ENCODE measurements at places on chromosomes 2 and 18.
A peak's percentile ranks its signal among the peaks of the same experiment; 100 is the strongest.

DNA sequence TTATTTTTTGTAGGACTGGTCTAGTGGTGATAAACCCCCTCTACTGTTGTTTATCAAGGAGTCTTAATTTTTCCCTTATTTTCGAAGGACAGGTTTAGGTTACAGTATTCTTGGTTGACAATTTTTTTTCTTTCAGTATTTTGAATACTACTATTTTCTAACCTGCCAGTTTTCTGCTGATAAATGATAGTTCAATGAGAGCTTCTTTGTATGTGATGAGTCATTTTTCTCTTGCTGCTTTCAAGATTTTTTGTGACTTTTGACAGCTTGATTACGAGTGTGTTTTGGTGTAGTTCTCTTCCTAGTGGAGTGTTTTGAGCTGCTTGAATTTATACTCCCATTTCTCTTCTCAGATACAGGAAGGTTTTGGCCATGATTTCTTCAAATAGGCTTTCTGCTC is 77.5 kb downstream of the ACSL3 start:
- no peak for DNase-seq

DNA sequence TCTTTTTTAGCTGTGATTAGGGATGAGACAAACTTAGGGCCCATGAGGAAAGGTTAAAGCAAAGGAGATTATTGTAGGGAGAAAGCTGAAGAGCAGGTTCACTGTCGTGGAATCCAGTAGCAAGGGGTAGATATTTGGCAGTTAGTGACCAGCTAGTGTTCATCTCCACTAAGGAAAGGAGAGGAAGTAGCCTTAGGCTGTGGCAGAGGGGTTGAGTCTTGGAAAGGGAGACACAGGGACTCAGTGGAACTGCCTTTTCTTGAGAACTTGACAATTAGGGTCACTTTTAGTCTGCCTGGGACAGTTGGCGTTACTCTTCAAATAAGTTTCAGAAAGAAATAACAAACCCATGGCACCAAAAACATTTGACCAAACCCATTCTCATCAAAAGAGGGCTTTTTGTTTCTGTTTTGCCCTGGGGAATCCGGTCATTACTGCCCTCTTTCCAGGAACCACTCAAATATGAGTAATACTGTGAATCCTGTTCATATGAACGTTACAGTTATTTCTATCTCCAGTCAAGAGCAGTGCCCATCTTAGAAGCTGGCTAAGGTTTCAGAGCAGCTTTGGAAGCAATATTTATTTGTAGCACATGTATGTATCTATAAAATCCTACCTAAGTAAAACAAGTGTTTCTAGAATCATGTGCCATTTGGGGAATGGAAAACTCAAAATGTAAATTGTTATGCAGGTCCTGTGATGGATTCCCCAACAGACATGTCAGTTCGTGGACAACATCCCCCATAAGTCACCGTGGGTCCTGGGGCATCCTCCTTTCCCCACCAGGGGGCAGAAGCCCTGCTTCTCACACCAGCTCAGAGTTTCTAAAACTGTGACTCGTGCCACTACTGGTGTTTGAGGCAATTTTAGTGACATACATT is 77.3 kb upstream of the PHLPP1 start:
- peak; percentile 72 for DNase-seq

DNA sequence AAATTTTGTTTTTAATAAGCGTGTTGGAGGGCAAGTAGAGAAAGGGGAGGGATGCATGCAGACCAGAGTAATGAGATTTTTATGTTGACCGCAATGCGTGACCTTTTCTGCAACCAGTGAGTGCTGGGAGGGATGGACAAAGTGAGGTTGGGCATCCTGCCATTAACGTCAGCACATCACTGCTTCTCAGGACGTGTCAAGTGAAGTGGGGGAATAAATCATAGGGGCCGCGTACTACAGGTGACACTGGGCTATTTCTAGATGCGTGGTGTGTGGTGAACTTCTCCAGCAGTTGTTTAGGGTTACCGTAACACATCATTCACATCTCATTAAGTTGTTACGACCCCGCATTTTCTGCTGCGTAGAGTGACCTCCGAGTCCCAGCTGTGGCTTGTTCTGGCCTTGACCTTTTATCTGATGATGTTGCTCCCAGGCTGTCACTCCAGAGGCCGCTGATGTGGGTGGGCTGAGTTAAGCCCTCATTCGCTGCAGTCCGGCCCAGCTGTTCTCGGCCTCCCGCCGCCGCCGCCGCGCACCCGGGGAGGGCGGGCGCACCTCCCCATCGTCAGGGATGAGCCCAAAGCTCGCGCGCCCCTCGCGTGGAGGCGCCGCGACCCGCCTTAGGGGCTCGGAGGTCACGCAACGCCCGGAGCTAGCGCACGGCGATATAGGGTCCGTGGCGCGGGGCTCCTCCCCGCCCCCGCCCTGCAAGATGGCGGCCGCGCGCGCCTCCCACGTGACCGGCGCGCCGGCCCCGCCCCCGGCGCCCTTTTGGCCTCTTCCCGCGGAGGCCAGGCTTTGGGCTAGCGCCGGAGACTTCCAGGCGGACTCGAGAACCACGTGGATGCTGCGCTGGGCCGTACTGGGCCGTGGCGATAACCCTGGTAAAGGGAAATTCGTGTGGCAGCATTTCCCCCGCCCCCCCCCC is 3.5 kb downstream of the ZCCHC2 start:
- DNase-seq, result peak; percentile 87

DNA sequence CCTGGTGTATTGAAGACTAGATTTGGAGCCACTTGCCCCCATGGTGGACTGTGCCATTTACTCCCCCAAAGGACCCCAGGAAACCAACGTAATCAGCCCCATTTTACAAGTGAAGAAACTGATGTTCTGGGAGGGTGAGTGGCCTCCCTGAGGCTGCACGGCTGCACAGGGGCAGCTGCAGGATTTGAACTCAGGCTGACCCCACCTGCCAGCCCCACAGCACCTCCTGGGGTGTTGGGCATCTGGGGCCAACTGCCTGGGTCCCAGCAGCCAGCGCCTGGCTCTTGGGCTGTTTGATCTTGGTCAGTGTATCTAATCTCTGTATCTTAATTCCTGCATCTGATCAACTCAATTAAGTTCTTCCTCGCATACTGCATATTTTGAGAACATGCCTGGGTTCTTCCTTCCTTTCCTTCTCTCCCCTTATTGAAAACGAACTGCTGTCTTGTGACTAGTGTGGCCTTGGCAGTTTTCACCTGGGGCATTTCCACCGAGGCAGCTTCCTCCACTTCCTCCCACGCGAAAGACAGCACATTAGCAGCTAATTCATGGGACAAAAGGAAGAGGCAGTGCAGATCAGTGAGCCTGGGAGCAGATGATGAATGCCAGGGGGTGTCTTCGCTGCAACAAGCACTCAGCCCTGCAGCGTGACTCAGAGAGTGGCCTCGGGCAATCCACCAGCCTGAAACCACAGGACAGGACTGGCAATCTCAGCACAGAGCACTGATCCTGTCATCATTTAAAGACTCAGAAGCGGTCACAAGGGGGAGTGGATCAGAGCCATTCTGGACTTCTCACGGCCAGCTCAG is 184.1 kb upstream of the RAB12 start:
- DNase-seq, result no peak

- no peak for DNase-seq
Measured at GRCh38 chr18:38032516-38032915, 466.9 kb upstream of the CELF4 start.

GRCh38 chr2:212931271-212931670 is 220.1 kb downstream of the IKZF2 start:
- DNase-seq, result no peak

DNA sequence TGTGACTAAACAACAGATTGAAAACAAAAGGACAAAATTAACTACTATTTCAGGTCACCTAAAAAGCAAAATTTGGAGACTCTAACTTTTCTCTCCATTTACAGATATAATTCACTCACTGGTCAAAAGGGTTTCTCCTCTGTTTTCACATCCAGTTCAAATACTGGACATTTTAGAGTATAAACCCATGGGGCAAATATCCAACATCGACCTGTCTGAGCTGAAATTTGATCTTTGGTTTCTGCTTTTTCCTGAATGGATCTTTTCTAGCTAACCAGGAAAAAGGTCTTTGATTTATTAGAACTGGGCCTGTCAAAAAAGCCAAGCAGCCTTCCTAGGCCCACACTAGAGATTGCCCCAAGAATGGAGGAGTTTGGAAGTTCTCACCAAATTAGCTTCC is 69.3 kb upstream of the SATB2 start:
- DNase-seq, result no peak

GRCh38 chr2:57549642-57550102 is 496.9 kb upstream of the VRK2 start:
- peak; percentile 10 for DNase-seq
